ENCODE measurements at places on chromosomes 16 and 17. TPM values are rescaled to one million over a fixed set of nuclear protein-coding genes. Genes with fewer than 3 reads are reported as not detected.

Gene PPP1R27
- 0.09 TPM for total RNA-seq

Gene SECTM1
- total RNA-seq = not detected

Gene SLC6A2
- total RNA-seq = not detected

Gene VMP1
- total RNA-seq = 313 TPM

Gene SP6
- 0.09 TPM for total RNA-seq

Gene CSNK1D
- total RNA-seq = 63.6 TPM

Gene KRTAP1-5
- total RNA-seq = 0.23 TPM

Measured in smooth muscle cell of the umbilical artery (primary cell).